ENCODE measurements at places on chromosomes 2 and 18. TPM values are rescaled to one million over a fixed set of nuclear protein-coding genes. Genes with fewer than 3 reads are reported as not detected.
A peak's percentile ranks its signal among the peaks of the same experiment; 100 is the strongest.

DNA sequence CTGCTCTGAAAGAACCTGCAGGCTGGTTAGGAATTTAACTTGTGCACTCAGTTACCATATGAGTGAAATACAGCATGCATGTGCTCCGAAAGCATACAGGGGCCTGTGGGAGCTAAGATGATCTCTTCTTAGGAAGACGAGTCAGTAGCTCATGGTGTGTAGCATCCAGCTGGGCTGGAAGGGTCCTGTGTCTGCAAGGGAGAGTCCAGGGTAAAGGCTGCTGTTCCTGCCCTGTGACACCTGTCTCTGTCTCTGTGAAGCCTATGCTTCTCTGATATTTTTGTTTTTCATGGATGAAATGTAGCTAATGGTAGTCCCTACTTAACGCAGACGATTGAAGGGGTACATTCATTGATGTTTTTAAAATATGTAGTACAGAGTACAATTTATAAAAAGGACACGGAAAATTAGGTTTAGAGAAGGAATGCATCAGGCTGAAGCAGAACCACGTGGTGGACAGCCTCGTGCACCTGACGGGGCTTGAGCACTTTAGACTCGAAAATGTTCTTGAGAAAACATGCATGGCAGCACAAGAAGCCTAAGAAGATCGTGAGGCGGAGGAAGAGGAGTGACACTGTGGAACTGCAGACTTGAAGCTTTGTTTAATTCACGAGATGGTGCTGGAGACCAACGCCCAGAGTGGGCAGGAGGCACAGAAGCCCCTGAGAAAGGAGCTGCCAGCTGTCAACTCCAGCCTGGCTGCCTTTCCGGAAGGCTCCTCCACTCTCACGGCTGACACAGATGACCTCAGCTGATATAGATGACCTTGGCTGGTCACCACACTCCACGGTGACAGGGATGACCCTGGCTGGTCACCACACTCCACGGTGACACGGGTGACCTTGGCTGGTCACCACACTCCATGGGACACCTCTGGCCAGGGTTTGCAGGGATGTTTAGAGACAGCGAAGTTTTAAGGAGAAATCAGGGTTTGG, 110.6 kb downstream of the TMEM18 start:
- no peaks in the 10 kb centered on the region for H3K36me3 ChIP-seq
- H3K4me1 ChIP-seq = no peaks in the 10 kb centered on the region
- DNase-seq = no peak
- no peak overlapping the region for H3K4me3 ChIP-seq

GRCh38 chr2:95526360-95527341, 42.1 kb upstream of the TRIM43B start:
- no peaks in the 10 kb centered on the region for H3K36me3 ChIP-seq
- peak overlapping the region; percentile 70 for H3K4me3 ChIP-seq
- no peaks in the 10 kb centered on the region for H3K4me1 ChIP-seq
- H3K27me3 ChIP-seq = no peaks in the 10 kb centered on the region
- DNase-seq = peak; percentile 27

DNA sequence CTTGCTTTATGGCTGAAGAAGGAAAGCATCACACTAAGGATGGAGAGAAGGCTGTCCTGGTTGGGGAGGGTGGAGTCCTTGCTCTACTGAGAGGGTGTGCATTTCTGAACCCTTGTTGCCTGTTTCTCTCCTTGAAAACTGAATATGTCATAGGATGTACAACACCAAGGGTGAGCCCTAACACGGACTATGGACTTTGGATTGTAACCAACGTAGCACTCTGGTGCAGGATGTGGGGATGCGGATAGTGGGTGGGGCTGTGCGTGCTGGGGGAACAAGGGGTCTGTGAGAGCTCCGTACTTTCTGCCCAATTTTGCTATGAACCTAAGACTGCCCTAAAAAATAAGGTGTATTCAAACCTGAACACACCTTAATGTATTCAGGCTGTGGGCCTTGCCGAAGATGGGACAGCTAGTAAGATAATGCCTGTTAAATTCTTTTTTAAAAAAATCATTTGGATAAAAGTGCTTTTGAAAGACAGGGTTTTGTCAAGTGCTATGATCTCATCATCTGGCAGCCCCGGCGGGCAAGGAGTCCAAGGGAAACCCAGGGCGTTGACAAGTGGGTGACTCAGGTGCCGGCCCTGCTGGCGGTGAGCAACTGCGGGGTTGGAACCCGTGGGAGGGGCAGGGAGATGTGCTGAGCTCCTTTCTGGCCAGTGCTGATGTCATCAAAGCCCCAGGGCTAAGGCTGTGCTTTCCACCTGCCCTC, 54.0 kb downstream of the GATA6 start:
- no peaks in the 10 kb centered on the region for H3K27me3 ChIP-seq
- no peak overlapping the region for H3K27ac ChIP-seq
- H3K4me1 ChIP-seq = no peaks in the 10 kb centered on the region
- peak; percentile 42 for DNase-seq
- H3K36me3 ChIP-seq = no peaks in the 10 kb centered on the region
- no peak overlapping the region for H3K4me3 ChIP-seq

GRCh38 chr2:36058076-36058475, 297.5 kb upstream of the CRIM1 start:
- H3K4me3 ChIP-seq = no peak overlapping the region
- DNase-seq = no peak
- no peaks in the 10 kb centered on the region for H3K27me3 ChIP-seq
- H3K27ac ChIP-seq = no peak overlapping the region
- no peaks in the 10 kb centered on the region for H3K4me1 ChIP-seq

DNA sequence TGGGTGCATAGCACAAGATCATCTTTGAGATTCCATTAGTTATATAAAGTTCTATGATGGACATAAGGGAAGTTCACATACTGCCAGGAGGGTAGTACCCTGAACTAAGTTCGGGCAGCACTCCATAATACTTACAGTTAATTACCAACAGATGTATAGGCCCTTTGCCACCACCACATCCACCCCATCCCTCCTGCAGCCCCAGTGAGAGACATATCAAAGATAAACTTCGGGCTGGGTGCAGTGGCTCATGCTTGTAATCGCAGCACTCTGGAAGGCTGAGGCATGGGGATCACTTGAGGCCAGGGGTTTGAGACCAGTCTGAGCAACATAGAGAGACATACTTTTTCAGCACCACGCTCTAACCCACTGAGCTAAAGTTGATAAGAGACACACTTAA, 46.4 kb upstream of the NPAS2 start:
- no peaks in the 10 kb centered on the region for H3K4me1 ChIP-seq
- no peaks in the 10 kb centered on the region for H3K36me3 ChIP-seq
- H3K27ac ChIP-seq = no peak overlapping the region
- H3K4me3 ChIP-seq = no peak overlapping the region
- DNase-seq = no peak

Gene FN1
- total RNA-seq = 398 TPM

Gene DNAJC5G
- total RNA-seq = not detected

Data from tibial nerve (tissue), 4 donors.